Pancreas (tissue), 10 donors: ENCODE measurements at places on chromosomes 16 and 17.
A peak's percentile ranks its signal among the peaks of the same experiment; 100 is the strongest.

GRCh38 chr16:85582229-85582991 is 30.7 kb upstream of the GSE1 start:
- DNase-seq, result no peak

GRCh38 chr17:2057175-2057759 is 2.4 kb downstream of the HIC1 start:
- DNase-seq, result peak; percentile 17

- no peak for DNase-seq
These were observed 2.3 kb downstream of the PAFAH1B1 start for GRCh38 chr17:2595716-2596115.

- DNase-seq, result no peak
These were observed 242.0 kb downstream of the HS3ST3A1 start for GRCh38 chr17:13359774-13360173.

- DNase-seq, result no peak
These were observed 53.3 kb upstream of the ACSF3 start for GRCh38 chr16:89040391-89040790.

DNA sequence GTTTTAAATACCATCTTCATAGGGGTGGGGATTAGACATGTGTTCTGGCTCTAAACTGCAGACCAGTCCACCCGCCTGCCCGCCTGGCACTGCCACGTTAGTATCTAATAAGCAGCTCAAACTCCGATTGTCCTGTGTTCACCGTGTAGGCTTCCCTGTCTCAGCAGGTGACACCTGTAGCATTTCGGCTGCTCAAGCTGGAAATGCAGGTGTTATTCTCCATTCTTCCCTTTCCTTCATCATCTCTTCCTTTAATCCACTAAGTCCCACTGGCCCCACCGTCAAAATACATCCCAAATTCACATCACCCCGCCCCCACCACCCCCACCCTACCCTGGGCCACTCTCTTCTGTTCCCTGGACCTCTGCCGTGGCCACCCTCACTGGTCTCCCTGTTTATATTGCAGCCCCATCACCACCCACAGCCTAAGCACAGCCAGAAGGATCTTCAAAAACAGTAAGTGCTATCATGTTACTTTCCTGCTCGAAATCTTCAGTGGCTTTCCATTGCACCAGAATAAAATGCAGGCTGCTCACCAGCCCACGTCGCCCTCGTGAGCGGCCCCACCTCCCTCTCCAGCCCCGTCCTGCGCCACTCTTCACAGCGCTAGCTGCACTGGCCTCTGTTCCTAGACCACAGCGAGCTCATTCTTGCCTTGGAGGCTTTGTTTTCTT is 65.1 kb downstream of the RTN4RL1 start:
- no peak for DNase-seq

DNA sequence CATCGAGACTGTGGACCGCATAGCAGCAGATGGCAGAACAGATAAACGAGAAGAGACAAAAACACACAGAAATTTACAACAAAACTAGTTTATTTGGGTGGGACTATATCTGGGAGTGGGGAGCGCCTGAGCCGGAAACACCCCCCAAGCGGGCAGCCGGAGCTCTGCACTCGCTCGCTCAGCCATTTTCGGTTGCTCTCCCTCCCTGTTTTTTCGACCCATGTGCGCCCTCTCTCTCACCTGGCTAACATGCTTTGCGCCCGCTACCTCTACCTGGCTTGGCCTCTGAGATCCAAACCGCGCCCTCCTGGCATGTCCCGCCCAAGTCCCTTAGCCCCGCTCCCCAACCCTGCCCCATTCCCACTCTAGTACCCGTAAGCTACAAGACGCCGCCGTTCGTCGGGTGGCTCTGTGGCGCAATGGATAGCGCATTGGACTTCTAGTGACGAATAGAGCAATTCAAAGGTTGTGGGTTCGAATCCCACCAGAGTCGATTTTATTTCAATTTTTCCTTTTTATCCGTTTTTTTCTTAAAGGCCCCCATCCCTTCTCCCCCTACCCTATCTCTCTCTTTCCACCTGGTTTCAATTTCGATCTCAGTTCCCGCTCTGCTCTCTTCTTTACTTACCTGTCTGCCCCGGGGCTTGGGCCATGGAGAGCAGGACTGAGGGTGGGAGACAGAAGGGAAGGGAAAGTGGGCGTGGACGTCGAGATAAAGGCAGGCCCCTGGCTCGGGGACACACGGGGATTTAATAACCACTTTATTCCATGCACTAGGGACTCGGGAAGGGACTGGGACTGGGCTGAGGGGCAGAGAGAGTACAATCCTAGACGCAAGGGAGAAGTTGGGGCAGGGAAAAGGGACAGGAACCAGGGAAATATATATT is 2.4 kb upstream of the ALOXE3 start:
- peak; percentile 69 for DNase-seq
